Heart left ventricle (tissue), 16 donors: ENCODE measurements at places on chromosomes 12 and 14. TPM values are rescaled to one million over a fixed set of nuclear protein-coding genes. Genes with fewer than 3 reads are reported as not detected.

Gene TMEM30B
- 0.24 TPM for polyA plus RNA-seq

Gene SELPLG
- 4.5 TPM for polyA plus RNA-seq

Gene SIX6
- polyA plus RNA-seq: not detected

Gene STYK1
- not detected for polyA plus RNA-seq

Gene LGMN
- polyA plus RNA-seq: 106 TPM

Gene SLC35F4
- not detected for polyA plus RNA-seq

Gene BHLHE41
- 8.8 TPM for polyA plus RNA-seq

DNA sequence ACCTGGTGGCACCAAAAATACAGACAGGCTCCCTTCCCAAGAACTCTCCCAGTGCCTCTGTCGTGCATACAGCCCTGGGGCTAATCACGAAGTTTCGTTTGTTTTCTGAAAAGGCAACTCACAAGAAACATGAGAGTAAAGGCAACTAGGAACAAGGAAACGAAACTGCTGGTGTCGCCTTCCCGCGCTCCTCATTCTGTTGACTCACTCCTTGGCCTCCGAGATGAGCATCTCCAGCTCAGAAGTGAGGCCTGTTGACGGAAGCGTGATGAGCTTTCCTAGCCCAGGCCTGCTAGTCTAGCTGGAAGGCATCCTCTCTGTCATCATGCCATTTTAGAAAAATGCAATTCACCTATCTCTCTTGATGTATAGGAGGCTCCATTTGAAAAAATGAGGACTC, 50.5 kb downstream of the TTC9 start:
- peak; percentile 40 for DNase-seq

DNA sequence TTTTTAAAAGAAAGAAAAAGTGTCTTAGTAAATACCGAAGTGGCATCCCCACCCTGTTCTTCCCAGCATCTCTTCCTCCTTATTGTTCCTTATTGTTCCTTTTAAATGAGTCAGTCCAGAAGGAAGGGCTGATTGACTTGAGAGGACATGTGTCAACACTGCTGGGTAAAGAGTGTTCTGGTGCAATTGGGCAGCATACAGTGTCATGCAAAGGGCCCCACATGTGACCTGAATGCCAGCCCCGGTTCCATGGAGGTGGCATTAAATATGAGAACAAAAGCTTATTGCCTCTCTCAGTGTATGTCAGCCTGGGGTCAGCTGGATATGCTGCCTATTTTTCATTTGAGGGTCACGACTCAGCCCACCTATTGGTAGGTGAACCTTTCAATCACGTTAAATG, 58.9 kb upstream of the RIC8B start:
- no peak for DNase-seq

- peak; percentile 87 for DNase-seq
Observed at GRCh38 chr12:122097927-122098756, 19.6 kb downstream of the MLXIP start.

GRCh38 chr14:104604458-104605449, at the start of gene TMEM179:
TMEM179 (minus strand) TSS chr14:104604772; CDS start chr14:104604741, 31 bp downstream.
- peak; percentile 26 for DNase-seq

DNA sequence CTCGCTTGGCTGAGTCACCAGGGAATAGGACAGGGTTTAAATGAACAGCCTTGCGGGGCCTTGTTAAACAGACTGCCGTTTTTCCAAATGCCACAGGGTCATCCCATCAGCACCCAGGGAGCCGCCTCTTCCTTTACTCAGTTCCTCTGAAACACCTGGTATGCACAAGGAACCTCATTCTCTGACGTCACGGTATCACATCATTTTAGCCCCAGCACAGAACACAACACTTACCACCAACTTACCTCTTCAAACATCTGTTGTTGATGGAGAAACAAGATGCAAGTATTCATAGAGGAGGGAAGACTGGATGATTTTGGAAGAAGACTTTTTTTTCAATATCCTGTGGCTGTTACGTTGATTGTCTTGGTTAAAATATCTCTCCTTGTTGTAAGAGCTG, 535.3 kb upstream of the TMEM132C start:
- no peak for DNase-seq

DNA sequence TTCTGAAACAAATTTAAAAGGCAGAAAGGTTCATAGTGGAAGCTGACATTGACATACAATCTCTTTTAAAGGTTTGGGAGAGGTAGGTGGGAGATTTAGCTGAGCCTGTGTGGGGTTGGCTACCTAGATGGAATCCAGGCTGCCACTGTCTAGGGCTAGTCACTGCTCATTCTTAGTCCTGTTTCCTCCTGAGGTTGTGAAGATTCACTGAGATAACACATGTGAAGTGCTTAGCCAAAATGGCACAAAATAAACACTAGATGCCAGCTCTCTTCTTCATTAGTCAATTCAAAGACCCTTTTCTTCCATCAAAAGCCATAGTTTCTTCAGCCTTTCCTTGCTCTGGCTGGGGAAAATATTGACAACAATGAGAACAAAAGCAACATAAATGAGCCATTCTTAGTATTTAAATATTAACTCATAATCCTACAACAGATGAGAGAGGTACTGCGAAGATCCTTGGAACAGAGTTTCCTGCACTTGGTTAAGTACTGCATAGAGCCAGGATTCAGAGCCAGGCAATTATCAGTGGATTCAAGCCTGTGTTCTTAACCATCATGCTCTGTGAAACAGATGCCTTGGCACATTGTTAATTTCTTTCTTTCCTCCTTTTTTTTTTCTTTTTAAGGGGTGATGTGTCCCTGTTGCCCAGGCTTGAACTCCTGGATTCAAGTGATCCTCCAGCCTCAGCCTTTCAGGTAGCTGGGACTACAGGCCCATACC, 3.5 kb downstream of the MYF6 start:
- DNase-seq: no peak

DNA sequence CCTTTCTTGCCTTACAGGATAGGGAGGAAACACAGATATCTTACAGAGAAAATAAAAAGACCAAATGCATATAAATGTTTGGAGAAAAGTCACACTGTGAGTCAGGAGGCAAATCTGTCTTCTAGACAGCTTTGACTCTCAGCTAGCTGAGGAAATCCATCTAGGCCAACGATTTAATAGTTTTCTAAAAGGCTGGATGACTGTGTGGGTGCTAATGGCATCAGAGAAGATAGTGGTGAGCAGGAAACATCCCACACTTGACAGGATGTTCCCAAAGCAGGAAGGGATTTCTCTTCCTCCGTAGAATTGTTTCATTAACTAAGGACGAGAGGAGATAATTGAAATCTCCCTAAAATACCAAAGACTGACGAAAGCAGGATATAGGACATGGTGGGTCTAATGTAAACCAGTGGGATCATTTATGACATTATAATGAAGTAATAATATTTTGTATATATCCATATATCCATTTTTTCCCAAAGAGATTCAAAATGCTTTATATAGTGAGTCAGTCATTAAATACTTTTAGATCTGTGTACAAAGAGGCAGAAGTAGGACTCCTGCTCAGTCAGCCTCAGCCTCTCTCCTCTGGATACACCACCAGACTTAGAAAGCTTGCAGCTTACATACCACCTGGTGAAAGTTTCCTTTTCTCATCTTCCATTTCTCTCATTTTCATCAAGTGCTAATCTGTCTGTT, 44.3 kb upstream of the PSMA6 start:
- DNase-seq: no peak

DNA sequence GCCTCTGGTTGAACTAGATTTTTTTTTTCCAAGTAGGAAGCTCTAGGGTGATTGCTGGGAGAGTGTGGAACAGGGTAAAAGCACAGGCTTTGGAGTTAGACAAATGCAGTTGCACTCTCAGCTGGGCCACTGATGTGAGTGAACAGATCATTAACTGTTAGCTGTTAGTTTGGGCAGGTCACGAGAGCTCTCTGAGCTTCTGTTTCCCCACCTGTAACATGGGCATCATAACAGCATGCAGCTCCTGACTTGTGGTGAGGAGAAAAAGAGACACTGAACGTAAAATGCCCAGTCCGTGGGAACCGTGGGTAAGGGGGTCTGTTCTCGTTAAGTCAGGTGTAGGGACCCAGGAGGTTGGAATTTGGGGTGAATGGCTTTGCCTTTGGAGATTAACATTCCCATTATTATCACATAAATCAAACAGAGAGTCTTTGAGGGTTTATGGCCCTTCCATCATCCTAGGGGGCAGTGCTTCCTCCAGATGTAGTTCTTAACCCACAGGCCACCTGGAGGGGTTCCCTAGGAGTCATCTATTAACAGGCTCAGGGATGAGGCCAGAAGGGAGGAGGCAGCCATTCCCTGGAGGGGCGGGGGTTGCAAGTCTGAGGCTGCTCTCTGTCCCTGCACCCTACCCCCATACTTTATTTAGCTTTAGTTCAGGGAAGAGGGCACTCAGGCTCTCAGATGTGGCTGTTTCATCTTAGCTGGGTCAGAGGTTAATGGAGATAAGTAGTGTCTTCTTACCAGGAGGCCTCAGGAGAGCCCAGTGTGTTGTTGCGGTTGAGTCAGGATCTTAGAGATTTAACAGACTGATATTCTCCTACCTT, 135.2 kb downstream of the DACT1 start:
- no peak for DNase-seq

DNA sequence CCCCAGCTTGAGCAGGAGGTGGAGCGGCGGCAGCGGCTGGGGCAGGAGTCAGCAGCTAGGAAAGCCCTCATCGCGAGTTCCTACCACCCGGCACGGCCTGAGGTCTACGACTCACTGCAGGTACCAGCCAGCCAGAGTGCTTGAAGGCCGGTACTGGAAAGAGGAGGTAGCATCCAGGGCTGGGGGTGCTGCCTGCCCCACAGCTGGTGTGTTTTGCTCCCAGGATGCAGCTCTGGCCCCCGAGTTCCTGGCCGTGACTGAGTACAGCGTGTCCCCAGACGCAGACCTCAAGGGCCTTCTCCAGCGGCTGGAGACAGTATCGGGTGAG, 1.6 kb downstream of the OGFOD2 start:
- DNase-seq: no peak

GRCh38 chr14:58693048-58693447, 55.3 kb downstream of the DACT1 start:
- no peak for DNase-seq
